ENCODE measurements at places on chromosomes 6 and 20.

DNA sequence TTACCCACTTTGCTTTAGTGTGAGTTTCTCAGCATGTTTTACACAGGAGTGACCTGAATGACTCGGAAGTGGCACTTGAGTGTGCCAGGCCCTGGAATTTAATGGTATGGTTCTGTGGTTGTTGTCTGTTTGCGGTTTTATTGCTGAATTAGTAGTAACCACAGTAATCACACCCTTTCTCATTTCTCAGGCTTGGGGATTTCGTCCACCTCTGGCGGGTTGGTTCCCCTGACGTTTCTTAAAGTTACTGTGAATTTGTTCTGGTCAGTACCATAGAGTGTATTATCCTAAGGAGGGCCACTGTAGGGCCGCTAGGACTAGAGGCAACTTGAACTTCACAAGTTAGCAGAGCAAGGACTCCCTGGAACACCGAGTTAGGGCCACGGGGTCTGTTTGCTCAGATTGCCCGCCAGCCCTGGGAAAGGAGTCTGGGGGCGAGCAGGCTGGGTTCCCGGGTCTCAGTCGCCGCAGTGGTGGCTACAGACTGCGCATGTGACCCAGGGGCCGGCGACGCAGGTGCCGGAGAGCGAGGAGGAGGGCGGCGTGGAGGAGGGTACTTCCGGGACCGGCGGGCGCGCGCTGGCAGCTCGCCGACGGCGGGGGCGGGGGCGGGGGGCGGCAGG is 546 bp upstream of the KLHL32 start:
- no peak for DNase-seq

GRCh38 chr20:19368351-19368750 is 155.9 kb downstream of the SLC24A3 start:
- DNase-seq = no peak

GRCh38 chr6:57221191-57221935 is 744 bp downstream of the RAB23 start:
- DNase-seq = peak; percentile 66

DNA sequence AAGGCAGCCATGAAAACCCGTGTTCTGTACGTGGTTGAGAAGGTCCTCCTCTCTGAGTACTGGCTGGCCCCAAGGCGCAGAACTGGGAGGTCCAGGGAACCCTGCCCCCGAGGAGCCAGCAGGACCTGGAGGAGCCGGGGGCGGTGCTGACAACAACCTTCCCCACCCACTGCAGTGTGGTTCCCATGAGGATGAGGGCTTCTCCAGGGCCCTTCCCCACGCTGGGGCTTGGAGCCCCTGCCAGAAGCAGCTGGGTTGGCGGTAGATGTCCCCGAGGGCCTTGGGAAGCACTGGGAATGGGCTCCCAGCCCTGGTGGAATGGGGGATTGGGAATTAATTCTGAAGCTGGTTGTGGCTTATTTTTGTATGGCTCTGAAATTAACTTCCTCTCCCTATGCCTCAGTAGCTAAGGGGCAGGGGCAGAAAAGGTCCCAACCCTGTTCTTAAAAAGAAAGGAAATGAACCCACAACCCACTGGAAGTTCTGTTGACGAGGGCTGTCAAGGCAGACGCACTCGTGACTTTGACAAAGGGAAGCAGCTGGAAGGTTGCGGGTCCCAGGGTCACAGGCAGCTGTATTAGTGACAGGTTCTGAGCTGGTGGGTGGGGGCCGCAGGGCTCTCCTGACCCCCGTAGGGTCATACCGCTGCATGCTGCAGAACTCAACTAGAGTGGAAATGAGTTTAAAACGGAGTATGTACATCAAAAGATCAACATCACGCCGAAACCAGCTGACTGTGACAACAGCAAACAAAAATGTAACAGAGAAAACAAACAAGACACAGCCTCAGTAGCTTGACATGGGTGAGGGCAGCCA is 13.9 kb upstream of the HELZ2 start:
- no peak for DNase-seq

GRCh38 chr6:130922922-130923321 is 95.7 kb downstream of the SMLR1 start:
- no peak for DNase-seq

DNA sequence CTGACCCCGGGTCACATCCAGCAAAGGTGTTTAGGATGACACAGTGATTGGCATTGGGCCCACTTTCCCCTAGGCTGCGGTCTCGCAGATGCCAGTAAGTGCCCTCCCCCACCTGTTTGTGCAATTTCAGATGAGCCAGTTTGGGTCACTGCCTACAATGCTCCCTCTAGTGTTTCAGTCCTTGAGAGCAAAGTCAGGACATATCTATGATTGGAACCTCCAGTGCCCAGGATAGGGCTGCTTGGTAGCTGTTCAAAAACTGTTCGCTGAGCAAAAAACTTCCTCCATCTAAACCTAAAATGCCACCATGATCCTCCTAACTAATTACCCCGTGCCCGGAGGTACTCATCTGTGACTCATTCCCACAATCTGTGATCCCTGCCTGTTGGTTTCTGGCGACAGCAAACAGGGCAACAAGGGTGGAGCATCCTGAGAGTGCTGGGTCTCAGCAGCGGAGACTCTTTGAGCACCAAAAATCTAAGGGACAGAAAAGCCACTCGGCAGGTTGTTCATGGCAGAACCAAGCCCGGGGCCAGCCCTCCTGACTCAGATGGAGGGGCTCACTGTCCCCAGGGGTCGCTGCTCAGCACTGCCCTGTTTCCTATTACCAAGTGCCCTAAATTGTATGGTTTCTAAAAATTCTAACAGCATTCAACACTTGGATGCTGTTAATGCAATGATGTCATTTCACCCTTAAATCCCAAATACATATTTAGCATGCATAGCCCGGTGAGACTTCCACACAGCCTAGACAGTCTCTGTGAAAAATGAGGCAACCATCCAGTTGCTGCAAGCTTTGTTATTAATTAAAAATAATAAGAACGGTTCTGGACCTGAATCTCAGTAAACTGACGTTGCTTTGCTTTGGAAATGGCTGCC is 5.0 kb downstream of the VSX1 start:
- peak; percentile 41 for DNase-seq

- DNase-seq = no peak
Measured at GRCh38 chr6:122620902-122621301, 10.7 kb downstream of the PKIB start.

GRCh38 chr6:137510923-137511322 is 16.7 kb upstream of the OLIG3 start:
- no peak for DNase-seq

- DNase-seq = peak; percentile 55
Measured at GRCh38 chr6:168865-169455, 123.3 kb upstream of the DUSP22 start.

- DNase-seq = no peak
Measured at GRCh38 chr6:118285791-118286190, 262.3 kb upstream of the PLN start.

GRCh38 chr20:41044409-41045062 is 15.9 kb downstream of the TOP1 start:
- DNase-seq = no peak

DNA sequence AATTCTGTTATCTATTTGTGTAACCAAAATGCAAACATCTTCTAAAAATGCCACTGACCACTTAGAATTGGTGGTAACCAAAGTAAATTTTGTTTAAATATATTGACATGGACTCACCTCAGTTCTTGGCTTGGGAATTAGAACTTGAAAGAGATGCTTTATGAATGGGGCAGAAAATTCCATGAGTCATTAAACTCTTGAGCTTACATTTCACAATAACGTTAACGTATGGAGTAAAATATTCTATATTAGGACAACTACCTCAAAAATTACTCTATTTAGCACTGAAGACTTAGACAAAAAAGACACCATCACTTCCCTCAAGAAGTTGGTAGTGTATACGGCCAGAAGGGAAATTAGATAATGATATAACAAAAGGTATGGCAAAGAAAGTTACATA is 752.2 kb upstream of the MARCKS start:
- DNase-seq = no peak

GRCh38 chr6:149112976-149113375 is 204.5 kb upstream of the TAB2 start:
- DNase-seq = peak; percentile 74

Measured in GM12865 (cell line).